ENCODE measurements at places on chromosomes 11 and 22.

- no peak for DNase-seq
Observed at GRCh38 chr11:8605971-8606563, 12.0 kb upstream of the STK33 start.

DNA sequence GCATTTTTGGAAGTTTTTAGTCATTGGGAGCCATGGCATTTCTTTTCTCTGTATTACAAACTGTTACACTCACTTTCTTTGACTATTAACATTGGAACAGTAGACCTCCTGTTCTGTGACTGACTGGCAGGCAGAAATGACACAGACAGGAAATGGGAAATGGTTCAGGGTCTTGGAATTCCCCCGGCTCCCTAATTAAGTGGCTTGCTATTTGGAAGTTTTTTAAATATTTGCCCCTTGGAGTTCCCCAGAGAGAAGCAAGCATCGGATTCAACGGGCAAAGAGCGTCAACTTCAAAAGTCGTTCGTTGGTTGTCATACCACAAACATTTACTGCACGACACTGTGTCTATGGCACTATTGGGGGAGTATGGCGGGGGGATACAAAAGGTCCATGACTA is 1.1 kb upstream of the BIRC2 start:
- no peak for DNase-seq

DNA sequence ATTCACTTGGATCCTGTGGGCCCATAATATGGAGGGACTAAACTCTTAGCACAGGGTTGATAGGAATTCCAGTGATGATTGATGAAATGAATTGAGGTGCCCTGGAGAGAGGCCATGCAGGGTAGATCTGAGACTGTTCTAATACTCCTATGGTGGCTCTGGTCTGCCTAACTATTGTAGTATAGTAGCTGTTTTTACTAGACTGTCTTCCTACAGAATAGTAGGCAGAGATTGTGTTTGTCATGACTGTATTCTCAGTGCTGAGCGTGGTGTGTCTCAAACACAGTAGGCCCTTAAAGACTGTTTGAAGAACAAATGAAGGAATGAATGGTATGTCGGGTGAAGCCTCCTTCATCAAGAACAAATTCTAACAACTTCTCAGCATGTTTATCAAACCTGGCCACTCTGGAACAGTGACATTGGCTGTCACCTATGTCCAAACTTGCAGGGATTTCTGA is 107.0 kb upstream of the SESN3 start:
- DNase-seq = no peak

DNA sequence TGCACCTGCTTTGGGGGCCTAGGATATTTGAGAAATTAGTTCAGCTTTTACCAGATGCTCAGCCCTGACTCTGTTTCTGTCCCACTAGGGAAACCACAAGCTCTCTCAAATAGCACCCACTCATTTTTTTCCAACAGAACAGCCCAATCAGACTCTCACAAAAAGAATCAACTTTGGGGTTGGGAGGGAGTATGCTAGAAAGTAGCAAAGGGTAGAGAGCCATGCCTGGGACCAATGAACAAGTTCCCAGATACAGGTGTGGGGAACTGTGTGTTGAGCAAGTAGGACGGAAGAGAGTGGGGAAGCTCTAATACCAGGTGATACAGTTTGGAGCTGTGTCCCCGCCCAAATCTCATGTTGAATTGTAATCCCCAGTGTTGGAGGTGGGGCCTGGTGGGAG is 41.1 kb downstream of the TRIM66 start:
- no peak for DNase-seq

DNA sequence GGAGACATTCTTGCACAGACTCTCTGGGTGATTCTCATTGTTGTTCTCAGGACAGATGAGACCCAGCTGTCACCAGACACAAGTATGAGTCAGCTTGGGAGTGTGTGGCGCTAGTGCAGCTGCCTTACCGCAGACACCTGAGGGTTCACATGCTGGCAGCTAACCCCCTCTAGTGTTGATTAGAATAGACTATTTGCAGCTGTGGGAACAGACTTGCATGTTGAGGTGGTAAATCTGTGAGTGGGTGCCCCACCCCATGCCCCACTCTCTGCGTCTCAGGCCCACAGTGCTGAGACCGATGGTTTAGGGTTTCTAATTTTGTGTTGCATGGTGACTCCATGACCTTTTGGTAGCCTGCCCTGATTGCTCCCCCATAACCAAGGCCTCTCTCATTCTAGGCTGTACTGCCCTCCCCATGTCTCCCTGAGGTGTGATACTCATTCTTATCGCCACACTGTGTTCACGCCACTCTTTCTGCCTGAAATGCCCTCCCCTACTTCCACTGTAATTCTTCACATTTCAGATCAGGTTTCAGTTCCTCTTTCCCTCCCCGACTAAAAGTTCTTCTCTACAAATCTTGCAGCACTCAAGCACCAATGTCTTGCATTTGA is 73.7 kb upstream of the KIRREL3 start:
- DNase-seq = peak; percentile 36

GRCh38 chr22:19612866-19613572 is 88.8 kb upstream of the CLDN5 start:
- DNase-seq = no peak

DNA sequence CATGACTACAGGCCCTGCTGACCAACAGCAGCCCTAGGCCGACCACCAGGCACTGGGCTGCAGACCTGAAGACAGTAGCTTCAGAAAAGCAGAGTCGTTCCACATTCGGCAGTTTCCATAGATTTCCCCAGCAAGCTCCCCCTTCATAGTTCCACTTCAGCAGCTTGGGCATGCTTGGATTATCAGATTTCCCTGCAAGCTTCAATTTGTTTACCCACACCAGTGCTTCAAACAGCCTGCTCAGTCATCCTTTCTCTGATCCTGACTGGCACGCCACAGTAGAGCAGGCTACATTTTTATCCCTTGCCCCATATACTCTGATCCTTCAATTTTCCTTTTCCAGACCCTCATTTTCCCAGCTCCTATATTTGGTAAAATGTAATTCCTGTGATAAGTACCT is 51.1 kb upstream of the CFAP300 start:
- no peak for DNase-seq

GRCh38 chr11:103395612-103396011 is 286.4 kb downstream of the DYNC2H1 start:
- DNase-seq = no peak

- DNase-seq = no peak
Observed at GRCh38 chr11:66072518-66072917, 2.4 kb downstream of the PACS1 start.

- no peak for DNase-seq
Observed at GRCh38 chr22:43412808-43413795, 1.3 kb downstream of the MPPED1 start.

DNA sequence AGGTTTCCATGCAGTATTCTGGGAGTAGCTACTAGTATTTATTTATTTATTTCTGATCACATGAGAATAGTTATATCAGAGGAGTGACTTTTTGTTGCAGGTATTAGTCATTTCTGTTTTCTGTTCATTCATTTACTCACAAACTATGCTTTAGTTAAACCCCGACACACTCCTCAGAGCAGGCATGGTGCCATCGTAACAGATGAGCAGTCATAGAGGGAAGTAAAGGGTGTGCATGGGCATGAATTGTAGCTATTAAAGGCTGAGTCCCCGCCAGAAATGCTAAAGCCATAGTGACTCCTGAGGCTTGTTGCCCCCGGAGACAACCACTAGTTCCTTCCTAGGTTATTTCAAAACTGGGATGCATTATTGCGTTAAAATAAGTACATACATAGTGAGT is 10.6 kb downstream of the JHY start:
- no peak for DNase-seq

DNA sequence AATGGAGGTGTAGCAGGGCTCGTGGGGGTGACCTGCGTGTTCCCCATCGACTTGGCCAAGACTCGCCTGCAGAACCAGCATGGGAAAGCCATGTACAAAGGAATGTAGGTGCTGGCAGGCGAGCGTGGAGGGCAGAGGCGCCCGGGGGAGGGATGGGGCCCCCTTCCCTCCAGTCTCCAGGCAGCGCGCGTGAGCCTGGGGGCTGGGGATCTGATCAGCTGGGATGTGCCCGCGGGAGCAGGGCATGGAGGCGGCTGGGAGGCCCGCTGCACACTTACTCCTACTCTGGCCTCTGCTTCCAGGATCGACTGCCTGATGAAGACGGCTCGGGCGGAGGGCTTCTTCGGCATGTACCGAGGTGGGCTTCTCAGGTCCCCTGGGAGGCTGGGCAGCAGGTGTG is 17.8 kb downstream of the SLC25A18 start:
- no peak for DNase-seq

GRCh38 chr11:64097468-64098317 is 62.0 kb downstream of the FLRT1 start:
- peak; percentile 62 for DNase-seq

GRCh38 chr11:66309475-66309874 is 7.4 kb downstream of the CD248 start:
- DNase-seq = no peak

- DNase-seq = peak; percentile 85
Observed at GRCh38 chr11:70467201-70468085, 69.1 kb downstream of the CTTN start.

GRCh38 chr11:48082771-48083170 is 102.4 kb downstream of the PTPRJ start:
- DNase-seq = no peak

GRCh38 chr11:70312401-70313357 is 42.2 kb downstream of the PPFIA1 start:
- no peak for DNase-seq

DNA sequence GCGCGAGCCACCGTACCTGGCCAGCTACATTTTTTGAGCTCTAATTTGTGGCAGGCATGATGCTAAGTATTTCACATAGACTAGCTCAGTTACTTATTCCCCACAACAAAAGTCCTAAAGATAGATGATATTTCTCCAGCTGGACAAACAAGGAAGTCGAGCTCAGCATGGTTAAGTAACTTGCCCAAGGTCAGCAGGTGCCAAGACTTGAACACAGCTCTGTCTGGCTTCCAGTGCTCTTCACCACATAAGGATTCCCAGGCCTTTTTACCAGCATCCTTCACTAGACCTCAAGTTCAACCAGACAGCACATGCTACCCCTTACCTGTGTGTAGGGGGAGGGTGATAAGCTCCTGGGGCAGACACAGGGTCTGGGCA is 177.3 kb upstream of the NCAM1 start:
- DNase-seq = no peak

DNA sequence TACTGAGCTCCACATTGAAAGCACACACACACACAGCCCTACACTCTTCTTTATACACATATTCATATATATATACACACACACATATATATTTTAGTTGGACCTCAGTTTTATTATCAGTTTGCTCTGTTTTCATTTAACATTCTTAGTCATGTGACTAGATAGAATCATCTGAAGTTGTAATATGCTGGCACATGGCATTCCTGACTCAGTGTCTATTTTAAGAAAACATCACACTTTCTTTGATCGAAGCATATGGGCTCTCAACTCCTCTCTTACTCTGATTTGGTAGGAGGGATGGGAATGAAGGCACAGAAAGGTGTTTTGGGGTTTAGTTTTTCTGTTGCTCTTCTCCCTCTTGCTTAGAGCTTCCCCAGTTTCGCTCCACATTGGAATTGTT is 24.8 kb downstream of the AMOTL1 start:
- DNase-seq = no peak

- no peak for DNase-seq
Observed at GRCh38 chr11:75199412-75199955, 41.1 kb upstream of the TPBGL start.

DNA sequence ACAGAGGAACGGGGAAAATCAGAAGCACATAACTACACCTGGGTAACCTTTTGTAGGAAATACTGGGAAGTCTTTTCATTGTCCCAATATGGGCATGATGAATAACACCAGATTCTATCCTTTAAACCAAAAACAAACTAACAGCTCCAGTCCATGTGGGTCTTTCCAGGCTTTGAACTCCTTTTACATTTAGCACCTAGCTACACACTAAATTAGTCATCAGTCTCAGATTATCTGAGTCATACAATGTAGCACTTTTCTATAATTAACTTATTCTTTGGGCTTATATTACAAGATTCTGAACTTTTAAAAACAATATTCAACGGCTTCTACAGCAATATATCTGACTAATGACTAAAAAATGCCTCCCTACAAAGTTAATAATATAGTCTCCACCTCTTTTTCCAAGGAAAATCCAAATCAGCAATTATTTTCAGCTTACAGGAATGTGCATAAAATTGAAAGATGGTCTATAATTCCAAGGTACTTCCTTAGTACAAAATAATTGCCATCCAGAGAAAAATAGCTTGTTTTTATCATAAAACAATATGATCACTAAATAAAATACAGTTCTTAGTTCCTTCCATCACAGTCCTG is 26.3 kb downstream of the STK33 start:
- no peak for DNase-seq

GRCh38 chr11:108364159-108364558 is 103.2 kb downstream of the C11orf65 start:
- no peak for DNase-seq

GRCh38 chr22:40009292-40009774 is 14.6 kb downstream of the FAM83F start:
- DNase-seq = no peak

DNA sequence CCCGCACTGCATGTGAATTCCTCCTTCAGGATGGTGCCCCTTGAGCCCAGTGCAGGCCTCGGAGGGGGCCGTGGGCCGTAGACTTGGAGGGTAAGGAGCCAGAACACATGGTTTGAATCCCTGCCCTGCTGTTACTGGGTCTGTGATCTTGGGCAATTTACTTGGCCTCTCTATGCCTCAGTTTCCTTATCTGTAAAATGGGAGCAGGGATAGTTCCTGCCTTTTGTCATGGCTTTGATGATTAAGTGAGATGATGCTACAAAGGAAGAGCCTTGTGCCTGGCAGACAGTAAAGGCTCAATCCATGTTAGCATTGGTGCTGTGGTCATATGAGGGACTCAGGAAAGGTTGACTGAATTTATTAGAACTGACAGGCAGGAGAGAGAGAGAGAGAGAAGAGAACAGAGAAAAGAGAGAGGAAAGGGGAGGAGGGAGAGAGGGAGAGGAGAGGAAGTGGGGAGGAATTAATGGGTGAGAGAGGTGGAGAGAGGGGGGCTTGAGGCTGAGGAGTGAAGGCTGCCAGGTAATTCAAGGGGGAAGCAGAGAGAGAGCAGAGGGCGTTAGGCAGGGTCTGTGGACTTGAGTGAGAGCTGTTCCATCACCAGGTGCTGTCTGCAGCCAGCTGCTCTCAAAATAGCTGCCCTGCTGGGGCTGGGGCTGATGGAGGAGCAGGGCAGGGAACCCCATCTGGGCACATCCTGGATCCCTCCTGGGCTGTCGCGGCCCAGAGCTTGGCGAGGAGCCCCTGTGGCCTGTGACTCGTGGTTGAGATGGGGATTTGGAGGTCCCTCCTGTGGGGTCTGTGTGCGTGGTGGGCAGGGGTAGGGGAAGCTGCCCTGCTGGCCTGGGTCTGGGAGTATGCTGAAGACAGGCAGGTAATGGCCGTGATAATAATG is 44.1 kb downstream of the MCM5 start:
- no peak for DNase-seq

DNA sequence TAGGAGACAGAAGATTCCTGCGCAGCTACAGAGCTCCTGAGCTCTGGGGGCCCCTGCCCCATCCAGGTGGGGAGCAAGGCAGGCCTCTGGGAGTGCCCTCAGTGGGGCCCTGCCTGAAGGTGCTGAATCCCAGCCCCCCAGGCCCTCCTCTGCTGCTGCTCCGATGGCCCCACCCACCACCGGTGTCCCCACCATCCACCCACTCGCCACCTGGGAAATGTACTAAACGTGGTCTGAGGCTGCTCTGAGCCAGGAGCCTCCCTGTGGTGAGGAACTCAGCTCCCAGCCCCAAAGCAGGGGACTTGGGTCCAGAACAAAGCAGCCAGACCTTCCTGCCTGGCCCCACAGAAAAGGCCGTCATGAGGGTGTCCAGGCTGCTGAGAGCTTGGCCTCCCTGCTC is 289.4 kb downstream of the CTTN start:
- no peak for DNase-seq

- DNase-seq = no peak
Observed at GRCh38 chr22:42648368-42649245, 585 bp downstream of the CYB5R3 start.
